RPMI7951 (cell line): ENCODE measurements at places on chromosomes 12 and 14. TPM values are rescaled to one million over a fixed set of nuclear protein-coding genes. Genes with fewer than 3 reads are reported as not detected.

GRCh38 chr12:74890237-74890599, 319.4 kb downstream of the KCNC2 start:
- peak; percentile 74 for DNase-seq

The PLEK2 gene
- total RNA-seq: 13.7 and 14.5 TPM in 2 replicates

The PEX5 gene
- total RNA-seq: 16.1 and 17.7 TPM in 2 replicates

The PIK3C2G gene
- not detected in 2 replicates for total RNA-seq

- peak; percentile 45 for DNase-seq
Observed at GRCh38 chr12:52884526-52885293, 20.2 kb downstream of the KRT8 start.
